Kasumi-1 (cell line): ENCODE measurements at places on chromosomes 16 and 17.
A peak's percentile ranks its signal among the peaks of the same experiment; 100 is the strongest.

- peak; percentile 20 for DNase-seq
Observed at GRCh38 chr16:29848420-29849297, 14.4 kb downstream of the CDIPT start.

- no peak for DNase-seq
Observed at GRCh38 chr17:64504769-64505339, 1.2 kb downstream of the DDX5 start.

- no peak for DNase-seq
Observed at GRCh38 chr16:57503366-57503765, 17.1 kb upstream of the DOK4 start.

GRCh38 chr16:79662669-79663313 lies 62.3 kb upstream of the MAF start:
- no peak for DNase-seq

DNA sequence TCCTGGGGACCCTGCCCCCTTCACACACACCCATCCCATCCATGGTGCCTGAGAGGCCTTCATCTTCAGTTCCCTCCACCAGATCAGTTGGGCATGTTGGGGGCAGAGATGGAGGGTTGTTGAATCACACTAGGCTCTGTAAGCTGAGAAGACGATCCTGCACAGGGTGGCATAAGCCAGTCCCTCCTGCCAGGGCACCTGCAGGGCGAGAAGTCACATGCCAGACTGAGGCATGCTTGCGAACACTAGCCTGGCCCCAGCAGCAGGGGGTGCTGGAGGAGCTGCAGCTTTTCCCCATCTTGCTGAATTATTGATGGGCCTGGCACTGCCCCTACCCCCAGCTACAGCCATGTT lies 6.1 kb upstream of the TBX2 start:
- peak; percentile 27 for DNase-seq

- DNase-seq: no peak
Observed at GRCh38 chr16:53093162-53093744, 38.5 kb downstream of the CHD9 start.

DNA sequence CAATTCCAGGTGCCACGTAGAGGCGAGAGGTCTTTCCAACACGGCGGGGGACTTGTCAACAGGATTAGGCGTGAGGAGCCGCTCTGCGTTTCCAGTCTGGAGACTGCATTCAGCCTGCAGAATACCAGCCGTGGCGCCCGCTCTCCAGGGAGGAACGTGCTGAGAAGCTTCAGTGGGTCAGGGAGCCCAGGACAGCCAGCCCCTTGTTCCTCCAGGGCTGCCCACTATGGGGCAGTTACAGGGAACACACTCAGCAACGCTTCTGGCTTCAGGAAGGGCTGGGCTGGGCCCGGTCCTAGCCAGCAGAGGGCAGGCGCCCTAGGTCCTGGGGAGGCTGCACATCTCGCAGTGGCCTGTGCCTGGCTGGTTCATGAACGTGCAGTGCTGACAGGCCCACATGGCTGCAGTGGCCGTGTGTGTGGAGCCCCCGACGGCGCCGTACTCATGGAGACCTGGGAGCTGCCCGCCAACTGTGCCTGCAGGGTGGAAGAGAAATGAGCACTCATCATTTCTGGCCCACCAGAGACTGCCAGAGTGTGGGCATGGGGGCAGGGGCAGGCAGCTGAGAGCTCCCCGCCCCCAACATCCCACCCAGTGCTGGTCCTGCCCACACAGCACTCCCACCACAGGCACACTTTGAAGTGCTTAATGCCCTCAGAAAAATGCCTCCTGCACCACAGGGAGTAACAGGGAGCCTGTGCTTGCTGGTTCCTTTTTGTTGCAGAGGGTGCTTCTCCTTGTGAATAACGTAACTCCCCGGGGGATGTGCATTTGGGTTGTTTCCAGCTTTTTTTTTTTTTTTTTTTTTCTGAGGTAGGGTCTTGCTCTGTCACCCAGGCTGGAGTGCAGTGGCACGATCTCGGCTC lies 7.0 kb upstream of the FAAP100 start:
- no peak for DNase-seq

- DNase-seq: peak; percentile 31
Observed at GRCh38 chr17:50976951-50977472, 110.9 kb upstream of the TOB1 start.

DNA sequence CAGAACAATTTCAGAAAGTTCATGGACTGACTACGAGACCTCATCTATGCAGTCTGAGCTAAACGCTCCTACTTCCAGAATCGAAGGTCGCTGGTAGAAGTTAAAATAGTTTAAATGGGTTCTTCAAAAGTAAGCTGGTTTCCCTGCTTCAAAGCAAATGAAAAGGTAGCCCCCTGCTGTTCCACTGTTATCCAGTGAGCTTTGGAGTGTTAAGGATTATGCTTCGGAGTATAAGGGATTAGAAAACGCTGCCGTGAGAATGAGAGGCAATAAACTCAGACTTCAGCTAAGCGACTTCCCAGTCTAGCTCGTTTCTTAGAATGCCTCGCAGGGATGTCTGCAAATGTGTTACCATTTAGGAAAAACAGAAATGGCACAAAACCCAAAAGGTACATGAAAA lies 12.4 kb downstream of the MLYCD start:
- DNase-seq: no peak

GRCh38 chr16:1863681-1864460 lies 8.1 kb downstream of the MEIOB start:
- peak; percentile 3 for DNase-seq

DNA sequence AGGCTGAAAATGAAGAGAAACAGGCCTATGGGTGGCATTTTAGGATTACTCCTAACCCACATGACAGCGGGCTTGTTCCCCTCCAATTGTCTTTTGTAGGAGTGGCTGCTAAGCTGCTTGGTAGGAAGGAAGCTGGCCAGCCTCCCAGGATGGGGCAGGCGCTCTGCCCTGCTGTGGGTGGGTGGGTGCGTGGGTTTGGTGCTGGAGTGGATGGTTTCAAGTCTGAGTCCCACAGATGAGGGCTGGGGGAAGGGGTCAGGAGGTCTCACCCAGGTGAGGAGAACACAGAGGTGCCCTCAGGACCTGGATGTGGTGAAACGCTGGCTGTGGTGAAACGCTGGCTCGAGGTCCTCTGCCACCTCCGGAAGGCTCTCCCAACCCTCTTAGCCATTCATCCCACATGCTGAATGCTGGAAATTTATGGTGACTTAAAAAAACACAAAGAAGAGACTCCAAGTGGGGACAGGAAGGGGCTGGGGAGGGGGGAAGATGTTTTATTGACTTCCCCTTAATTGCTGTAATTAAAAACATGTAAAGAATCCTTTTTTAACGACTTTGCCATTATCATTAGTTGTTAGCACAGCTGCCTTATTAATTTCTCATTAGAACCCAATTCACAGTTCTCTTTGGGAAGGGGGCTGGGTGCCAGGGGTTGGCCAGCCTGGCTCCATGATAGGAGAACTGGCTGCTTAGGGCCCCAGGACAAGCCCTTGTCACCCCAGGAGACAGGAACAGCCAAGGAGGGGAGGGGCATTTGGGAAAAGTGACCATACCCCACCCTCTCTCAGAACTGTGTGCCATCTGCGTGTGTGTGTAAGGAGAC lies 153.5 kb upstream of the CDC42EP4 start:
- no peak for DNase-seq

DNA sequence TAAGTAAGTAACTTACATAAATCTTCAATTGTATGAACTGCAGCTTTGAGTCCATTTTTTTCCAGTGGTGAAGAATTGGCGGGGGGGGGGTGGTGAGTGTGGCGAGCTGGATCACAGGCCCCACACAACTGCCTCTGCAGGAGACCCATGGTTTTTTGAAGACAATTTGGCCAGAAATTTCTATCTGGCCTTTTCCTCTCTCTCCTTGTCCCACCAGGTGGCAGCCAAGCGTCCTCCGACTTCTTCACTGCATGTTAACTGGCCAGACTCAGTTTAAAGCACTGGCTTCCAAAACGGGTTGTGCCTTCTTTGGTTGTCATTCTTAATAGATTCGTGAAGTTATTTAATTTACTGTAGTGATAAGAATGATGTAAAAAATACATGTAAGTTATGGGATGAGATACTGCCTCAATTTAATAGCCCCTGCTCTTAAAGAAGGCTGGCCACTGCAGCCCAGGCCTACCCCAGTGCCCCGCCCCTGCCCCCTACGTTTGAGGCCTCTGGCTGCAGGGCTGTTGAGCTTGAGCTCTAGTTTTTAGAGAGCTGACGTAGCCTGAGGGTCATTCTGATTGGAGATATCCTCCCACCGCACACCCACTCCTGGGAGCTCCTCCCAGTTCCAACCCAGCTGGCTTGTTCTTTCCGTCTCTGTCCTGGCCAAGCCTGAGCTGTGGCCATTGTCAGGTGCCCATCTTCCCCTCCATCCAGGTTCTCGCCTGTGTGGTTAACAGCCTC lies 36.4 kb downstream of the AKAP1 start:
- peak; percentile 52 for DNase-seq

GRCh38 chr17:15957206-15957605 lies 12.3 kb downstream of the ADORA2B start:
- no peak for DNase-seq

DNA sequence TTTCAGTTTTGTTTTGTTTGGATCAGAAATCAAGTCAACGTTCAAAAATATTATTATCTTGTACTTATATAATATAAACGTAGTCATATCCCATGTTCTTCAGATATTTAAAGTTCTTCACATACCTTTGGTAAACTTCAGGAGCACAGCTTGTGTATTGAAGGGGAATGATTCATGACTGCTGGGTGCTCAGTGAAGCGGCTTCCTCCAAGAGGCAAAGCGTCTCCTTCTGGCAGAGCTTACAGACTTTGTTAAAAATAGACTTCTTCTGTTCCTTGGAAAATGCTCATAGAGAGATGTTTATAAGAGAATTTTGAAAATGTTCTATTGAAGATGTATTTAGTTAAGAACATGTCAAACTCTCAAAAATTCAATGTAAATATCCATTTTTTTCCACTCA lies 155.6 kb upstream of the CNTNAP4 start:
- no peak for DNase-seq

- DNase-seq: no peak
Observed at GRCh38 chr17:76405967-76406647, 21.7 kb downstream of the SPHK1 start.

DNA sequence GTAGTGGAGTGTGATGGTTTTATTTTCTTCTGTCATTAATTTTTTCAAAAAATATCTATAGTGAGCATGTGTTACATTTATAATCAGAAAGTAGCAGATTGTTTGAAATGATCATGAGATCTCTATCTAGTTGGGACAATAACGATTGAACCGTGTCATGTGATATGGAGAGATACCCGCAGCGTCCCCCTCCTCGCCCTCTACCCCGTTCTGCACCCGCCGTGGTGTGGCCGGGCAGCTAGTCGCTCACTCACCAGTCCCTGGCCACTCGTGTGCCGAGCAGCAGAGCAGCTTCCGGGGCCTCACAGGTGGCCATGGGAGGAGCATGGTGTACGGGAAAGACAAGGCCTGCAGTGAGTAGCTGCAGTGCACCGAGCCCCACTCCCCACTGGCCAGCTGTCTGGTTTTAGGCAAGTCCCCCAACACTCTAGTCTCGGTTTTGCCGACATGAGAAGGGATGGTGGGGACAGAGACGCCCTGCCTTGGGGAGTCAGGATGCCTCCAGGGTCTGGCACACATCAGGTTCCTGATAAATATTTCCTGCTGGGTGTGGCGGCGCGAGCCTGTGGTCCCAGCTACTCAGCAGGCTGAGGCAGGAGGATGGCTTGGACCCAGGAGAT lies 15.3 kb downstream of the MLYCD start:
- DNase-seq: no peak

DNA sequence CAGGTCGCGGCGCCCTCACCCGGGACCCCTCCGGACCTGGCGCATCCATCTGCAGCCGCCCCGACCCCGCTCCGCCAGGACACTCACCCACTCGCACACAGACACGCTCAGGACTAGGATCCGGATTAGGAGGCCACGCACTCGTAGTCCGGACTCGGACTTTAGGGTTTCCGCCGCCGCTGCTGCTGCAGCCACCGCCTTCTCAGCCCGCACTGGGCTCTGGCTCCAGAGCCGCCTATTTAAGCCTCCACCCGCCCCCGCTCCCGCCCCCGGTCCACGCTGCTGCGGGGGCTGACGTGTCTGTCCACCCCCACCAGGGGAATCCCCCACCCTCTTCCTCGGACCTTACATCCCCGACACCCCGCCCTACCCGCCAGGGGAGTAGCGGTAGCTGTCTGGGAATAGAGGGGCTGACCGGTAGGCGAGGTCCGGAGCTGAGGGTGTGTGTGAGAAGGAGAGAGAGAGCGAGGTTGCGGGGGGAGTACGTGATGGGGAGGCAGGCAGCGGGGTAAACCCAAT lies at the start of gene RRAD:
TSS of gene RRAD (minus strand) at position 214 of the 519 bp plus-strand sequence. CDS start 356 bp downstream, outside the sequence.
- DNase-seq: no peak

GRCh38 chr17:4944163-4944553 lies 4.1 kb downstream of the RNF167 start:
- DNase-seq: peak; percentile 67

DNA sequence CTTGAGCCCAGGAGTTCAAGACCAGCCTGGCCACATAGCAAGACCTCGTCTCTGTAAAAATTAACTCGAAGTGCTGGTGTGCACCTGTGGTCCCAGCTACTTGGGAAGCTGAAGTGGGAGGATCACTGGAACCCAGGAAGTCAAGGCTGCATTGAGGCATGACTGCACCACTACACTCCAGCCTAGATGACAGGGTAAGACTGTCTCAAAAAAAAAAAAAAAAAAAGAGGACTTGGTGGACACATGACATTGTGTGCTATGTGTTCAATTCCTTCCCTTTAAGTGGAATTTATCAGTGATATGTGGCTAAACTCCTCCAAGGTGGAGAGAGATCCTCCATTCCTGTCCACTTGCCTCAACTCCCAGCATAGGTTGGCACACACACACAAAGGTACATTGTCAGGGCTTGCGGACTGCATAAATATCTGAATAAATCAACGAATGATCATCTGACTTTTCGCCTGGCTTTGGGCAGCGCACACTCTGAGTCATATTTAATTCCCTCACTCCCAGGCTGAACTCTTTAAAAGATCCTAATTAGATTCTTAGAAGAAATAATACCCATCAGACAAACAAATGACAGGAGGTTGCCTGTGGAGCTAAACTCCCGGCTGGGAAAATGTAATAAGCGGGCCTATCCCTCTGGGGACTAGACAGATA lies 25.0 kb upstream of the SYT17 start:
- no peak for DNase-seq

DNA sequence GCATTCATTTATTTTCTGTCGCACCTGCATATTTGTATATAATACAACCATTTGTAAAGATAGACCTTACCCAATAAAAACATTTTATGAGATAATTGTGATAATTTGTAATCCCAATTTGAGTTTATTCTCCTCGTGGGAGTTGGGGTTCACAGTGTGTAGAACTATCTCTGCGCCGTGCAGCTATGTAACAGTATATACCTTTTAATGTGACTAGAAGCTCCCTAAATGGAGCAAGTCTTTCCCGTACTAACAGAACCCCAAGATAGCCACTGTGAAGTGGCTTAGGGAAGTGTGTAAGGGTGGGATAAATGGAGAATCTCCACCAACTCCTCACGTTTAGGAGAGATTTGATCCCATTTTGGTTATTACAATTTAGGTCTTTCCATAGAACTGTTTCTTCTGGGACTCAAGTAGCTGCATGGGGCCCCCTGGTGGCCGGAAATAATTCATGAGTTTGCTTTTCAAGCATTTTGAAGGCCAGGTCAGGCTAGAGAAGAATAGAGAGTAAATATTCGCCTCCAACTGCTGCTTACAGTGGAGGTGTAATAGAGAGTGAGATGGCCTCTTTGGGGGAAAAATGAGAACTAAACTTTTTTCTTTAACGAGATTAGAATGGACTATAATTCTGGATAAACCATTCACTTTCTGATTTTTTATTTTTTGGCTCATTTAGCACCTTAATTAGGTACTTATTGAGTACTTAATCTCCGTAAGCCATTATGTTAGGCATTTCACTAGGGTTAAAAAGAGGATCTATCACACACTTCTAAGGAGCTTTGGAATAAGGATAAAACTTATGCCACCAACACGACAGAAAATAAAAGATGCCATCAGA lies 4.5 kb downstream of the TMEM100 start:
- peak; percentile 82 for DNase-seq
